ENCODE measurements at places on chromosomes 5 and 9.
A peak's percentile ranks its signal among the peaks of the same experiment; 100 is the strongest.

DNA sequence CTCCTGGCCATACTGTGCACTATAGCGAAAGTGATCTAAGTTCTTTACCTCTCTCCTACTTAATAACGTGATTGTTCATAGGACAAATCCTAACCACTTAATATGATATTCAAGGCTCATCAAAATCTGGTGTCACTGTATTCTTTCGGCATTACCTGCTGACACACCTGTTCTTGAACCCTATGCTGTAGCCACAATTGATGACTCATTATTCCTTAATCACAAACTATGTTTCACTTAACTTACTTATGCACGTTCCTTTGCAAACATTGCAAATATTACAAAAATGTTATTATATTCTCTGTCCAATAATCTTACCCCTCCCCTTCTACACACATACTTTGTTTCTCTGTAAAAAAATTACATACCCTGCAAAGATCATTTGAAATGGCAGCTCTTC lies 158.1 kb upstream of the ADRA1B start:
- no peak for DNase-seq

GRCh38 chr9:84123648-84124406 lies 143.2 kb downstream of the RMI1 start:
- no peak for DNase-seq

- DNase-seq = no peak
Observed at GRCh38 chr5:139758510-139759075, 37.0 kb upstream of the PSD2 start.

DNA sequence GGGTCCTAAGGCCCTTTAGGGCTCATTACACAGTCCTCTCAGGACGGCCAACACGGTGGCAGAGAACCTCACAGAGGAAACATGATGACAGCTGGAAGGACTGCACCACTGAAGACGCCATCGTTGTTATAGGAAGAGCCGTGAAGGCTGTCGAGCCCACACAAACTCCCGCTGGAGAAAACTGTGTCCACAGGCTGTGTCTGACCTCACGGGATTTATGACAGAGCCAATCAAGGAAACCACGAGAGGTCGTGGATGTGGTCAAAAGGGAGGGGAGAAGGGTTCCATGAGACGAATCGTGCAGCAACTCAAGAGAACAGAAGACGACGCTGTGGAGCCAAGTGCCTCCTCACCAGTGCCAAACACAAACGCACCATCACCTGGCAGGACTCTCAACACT lies 12.2 kb downstream of the QSOX2 start:
- no peak for DNase-seq

GRCh38 chr9:134344068-134344799 lies 18.0 kb downstream of the RXRA start:
- no peak for DNase-seq

GRCh38 chr5:93891491-93892480 lies 150.4 kb upstream of the POU5F2 start:
- no peak for DNase-seq

DNA sequence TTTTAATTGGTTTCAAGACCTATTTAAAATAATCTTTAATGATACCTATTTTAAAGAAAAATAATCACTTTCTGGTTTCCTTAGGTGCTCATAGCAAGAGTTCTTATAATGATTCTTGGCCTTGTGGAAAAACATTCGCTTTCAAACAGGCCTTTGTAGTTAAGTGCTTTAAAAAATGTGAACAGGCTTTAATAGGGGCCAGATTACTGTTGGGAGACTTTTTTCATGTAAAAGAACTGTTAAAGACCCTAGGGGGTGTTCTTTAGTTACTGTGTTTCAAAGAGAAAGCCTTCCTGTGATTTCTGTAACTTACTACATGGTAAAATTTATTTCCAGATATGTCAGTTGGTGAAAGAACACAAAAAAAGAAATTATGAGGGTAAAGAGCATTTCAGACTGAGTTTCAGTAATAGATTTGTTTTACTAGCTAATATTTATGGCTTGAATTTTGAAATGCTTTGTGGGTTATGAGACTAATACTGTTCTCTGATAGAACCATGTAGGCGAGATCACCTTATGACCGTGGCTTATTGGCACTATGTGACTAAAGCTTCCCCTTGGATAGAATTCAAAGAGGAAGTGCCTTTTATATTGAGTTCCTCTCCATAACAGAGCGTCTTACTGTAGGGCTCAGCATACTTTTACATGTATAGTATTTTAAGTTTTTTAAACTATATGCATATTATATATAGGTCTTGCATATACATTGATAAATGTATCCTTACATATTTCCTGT lies 70.7 kb downstream of the CSNK1G3 start:
- no peak for DNase-seq

GRCh38 chr9:93194641-93195040 lies 10.7 kb downstream of the WNK2 start:
- no peak for DNase-seq

DNA sequence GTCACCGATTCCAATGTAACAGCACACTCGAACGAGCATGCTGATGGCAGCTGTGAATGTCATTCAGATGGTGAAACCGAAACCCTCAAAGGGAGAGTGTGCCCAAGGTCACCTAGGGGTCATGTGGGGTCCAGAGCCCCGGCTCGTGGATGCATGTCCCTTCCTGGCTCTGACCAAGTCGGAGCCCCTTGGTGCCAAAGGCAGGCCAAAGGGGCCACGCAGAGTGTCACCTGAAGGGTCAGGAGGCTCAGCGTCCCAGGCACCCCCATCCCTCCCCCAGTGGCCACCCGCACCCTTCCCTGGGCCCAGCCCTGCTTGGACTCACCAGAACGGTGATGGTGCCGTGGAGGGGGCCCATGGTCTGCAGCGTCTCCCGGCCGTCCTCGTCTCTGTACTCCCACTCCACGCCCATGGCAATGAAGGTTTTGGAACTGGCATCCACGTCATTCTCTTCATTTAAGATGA lies 69.5 kb downstream of the ZNF354C start:
- DNase-seq = no peak

DNA sequence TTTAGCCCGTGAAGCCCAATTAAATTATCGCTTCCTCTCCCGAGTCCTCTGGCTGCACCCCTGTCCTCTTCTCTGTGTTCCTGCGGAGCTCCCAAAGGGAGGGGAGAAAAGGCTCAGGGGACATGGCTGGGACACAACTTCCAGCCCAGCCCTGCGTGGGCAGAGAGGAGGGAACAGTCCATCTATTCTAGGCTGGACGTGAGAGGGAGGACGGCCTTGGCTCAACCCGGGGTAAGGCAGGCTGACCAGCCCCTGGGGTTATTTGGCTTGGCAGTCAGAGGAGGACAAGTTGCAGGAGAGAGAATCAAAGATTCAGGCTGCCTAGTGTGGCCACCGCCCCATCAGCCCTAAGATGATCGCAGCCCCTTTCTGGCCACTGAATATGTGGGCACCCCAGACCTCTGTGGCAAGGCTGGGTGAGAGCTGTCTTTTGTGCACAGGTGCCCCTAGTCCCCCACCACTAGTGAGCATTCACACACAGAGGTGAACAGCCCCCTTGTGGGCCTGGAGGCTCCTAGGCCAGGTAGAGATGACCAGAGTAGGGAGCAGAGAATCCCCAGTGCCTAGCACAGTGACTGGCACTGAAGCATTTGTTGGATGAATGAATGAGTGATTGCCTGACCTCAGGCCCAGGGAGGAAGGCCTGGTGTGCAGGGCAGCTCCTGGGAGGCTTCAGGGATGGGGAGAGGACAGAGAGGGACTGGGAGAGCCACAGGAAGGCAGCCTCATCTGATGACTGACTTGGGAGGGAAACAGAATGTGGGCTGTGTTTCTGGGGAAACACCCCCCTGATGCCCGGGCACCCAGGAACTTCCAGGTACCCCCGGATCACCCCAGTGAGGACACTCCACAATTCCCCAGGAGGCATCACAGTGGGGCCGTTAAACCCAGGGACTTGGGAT lies 133.9 kb downstream of the C9orf50 start:
- DNase-seq = no peak

- no peak for DNase-seq
Observed at GRCh38 chr9:105832096-105832710, 137.9 kb downstream of the TMEM38B start.

DNA sequence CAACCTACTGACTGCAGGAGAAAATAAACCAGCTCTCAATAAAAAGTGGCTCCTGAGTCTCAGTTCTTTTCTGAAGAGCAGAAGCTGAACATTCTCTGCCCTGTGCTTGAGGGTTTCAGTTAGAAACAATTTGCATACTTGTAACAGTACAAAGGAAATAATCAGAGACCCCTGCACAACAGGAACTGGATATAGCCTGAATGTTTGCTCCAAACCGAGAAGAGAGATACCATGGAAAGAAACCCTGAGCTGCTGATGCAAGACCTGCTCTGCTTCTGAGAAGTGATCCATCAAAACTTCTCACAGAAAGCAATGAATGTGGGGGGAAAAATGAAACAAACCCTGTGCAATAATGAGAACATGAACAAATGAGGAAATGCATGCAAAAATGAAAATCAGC lies 592.9 kb downstream of the SEMA5A start:
- DNase-seq = no peak

DNA sequence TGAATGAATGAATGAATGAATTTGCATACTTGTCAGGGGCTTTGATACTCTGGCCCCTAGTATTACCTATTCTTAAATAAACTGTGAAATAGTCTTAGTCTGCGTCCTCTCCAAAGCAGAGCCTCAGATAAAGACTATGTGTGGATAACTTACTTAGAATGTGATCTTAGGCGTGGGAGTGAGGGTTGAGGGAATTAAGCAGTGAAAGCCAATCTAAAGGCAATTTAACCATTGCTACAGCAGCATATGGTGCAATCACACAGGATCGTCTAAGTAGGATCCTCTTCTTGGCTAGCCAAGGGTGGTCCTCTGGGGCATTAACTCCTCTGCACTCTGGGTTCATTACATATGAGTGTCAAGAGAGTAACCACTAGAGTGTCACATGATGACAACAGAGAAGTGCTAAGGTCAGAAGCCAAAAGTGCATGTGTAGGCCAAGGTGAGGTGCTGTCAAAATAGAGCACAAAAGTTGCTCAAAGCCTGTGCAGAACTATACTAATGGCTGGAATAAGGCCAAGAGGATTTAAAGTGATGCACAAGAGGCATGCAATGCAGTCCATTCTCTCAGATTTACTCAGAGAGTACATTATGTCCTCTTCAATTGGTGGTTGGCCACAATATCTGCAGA lies 274.4 kb upstream of the SEMA6A start:
- DNase-seq = no peak

DNA sequence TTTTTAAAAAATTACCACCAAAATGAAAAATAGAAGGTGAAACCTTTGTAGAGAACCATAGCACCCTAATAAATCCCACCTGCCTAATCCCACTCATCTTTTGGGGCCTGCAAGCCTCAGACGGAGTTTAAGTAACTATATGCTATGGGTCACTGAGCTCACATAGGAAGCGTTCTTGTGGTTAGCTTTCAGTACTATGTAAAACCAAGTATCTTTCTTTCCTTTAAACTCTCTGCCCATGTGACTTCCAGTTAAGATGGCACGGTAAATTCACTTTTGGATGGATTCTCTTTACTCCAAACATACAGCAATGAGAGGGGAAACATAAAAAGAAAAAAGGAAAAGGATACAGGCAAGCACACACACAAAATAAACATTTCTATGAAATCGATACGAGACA lies 50.9 kb downstream of the FANCC start:
- no peak for DNase-seq

- no peak for DNase-seq
Observed at GRCh38 chr5:144024545-144024944, 145.9 kb downstream of the YIPF5 start.

GRCh38 chr9:116737152-116737546 lies 50.0 kb downstream of the TRIM32 start:
- DNase-seq = peak; percentile 24

DNA sequence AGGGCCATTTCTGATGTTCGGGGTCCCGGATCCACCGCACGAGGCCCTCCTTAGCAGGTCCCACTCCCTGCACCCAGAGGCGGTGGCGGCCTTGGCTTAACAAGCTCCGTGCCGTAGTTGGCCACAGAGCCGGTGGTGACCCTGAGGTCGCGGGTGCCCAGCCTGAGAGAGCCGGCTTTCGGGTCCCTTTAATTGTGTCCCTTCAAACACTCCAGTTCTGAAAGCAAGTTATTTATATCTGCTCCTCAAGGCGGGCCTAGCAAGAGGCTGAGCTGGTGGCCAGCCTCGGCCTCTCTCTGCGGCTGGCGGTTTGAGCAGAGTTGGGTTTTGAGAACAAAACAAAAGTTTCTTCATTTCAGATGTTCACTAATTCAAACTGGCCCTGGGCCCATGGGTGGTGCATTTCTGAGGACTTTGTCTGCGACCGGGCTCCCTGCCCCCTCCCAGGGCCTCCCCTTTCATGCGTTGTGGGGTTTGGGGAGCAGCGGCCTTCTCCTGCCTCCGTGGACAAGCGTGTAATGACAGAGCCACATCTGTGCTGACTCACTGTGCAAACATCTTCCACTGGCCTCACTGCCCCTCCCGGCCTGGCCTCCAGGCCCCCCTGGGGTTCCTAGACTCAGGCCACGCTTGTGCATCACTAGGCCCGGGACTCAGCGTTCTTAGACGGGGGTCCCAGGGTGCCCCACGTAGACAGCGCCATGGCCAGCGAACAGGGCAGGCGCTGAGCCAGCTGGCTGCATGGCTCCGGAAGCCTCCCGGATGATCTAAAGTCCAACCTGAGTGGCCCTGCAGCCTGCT lies 49.4 kb upstream of the COL5A1 start:
- DNase-seq = no peak

DNA sequence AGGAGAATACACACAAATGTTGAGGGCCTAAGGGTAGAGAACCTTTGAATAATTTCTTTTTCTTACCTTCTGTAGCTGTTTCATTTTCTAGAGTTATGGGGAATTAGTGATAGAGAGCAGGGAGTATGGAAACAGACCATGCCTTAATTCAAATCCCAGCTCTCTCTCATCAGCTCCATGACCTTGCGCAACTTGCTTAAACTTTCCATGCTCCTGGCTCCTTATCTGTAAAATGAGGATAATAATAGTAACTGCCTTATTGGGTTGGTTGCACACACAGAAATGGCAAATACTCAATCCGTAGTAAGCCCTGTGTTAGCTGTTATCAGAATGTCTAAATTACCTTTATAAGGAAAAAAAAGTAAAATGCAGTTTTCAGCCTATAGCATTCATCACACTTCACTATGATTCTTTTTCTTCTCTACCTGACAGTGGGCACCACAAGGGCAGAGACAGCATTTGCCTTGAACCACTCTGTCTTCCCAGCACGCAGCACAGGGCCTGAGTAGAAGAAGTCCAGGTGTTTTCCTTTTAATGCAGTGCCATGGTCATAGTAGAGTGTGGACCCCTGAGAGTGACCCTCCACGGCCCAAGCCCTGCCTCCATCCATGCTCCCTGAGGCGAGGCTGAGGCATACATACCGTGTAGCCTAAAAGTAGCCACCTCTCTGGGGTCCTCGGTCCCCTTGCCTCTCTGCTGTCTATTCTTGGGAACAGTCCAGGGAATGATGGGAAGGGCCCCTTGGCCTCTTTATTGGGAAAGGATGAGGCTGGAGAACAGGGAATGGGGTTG lies 17.4 kb downstream of the C5orf15 start:
- DNase-seq = no peak

DNA sequence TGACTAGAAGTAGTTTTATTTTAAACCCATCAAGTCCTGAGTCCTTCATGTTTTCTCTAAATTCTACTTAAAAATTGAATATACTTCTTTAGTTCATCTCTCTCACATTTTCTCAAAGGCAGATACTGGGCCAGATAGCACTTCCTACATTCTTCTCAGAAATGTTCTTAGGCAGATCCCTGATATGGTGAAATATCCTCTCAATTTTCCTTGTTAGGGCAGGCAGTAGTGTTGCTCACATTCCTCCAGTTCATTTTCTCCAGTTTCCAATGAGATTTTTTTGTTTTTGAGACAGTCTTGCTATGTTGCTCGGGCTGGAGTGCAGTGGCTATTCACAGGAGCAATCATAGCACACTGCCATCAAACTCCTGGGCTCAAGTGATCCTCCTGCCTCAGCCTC lies 5.7 kb downstream of the GCNT1 start:
- DNase-seq = no peak

- DNase-seq = no peak
Observed at GRCh38 chr9:129561594-129562281, 59.2 kb downstream of the C9orf50 start.

Measured in stimulated activated CD4-positive, alpha-beta T cell treated with anti-CD3 and anti-CD28 coated beads, Interleukin-15, amount 100 ng/mL, for 1 hour (primary cell).